ENCODE measurements at places on chromosomes 4 and X.

- no peak for DNase-seq
Observed at GRCh38 chr4:177484613-177485021, 42.4 kb upstream of the AGA start.

- no peak for DNase-seq
Observed at GRCh38 chr4:22897520-22898108, 204.9 kb downstream of the GBA3 start.

- no peak for DNase-seq
Observed at GRCh38 chr4:141339966-141340365, 119.3 kb downstream of the ZNF330 start.

- no peak for DNase-seq
Observed at GRCh38 chrX:136086521-136086920, 60.8 kb upstream of the FHL1 start.

DNA sequence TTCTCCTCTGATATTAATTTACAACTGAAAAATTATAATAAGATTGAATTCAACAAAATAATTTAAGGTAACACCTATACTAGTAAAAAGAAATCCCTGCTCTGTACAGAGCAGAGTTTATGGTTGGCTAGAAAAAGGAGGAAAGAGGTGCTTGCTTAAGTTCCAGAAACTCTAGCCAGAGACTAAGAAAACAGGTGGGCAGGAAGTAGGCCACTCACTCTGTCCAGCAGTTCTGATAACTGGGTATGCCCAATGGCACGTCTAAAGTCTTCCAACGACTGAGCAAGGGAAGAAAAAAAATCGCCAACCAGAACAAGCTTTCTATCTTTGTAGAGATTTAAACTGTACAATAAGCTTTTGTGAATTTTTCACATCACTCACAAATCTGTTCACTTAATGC, 42.1 kb downstream of the TMEM165 start:
- DNase-seq, result no peak

DNA sequence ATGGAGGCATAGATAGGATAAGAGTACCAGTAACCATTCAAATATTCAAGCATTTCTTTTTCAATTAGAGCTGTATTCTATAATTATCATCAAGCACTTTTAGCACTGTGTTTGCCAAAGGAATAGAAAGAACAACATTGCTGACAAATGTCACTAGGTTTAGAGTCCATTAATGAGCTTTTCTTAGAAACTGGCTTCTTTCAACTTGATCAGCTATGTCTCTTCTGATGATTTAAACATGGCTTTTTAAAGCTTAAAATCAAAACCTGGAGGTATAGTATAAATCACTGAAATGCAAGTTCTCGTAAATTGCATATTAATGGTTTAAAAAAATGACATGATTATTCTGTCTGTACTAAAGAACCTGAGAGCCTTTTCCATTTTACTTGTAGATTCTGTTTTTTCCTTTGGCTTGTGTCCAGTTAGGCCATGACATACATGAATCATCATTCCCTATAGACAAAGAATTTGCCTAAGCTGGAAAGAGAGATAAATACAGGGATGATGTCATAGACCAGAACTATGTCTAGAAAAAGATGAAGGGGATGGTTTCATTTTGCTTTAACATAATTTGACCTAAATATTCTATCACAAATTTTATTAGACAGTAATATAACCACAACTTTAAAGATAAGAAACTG, 340.1 kb upstream of the CTSO start:
- DNase-seq, result no peak

GRCh38 chrX:12548746-12549145, 242.5 kb upstream of the PRPS2 start:
- no peak for DNase-seq

DNA sequence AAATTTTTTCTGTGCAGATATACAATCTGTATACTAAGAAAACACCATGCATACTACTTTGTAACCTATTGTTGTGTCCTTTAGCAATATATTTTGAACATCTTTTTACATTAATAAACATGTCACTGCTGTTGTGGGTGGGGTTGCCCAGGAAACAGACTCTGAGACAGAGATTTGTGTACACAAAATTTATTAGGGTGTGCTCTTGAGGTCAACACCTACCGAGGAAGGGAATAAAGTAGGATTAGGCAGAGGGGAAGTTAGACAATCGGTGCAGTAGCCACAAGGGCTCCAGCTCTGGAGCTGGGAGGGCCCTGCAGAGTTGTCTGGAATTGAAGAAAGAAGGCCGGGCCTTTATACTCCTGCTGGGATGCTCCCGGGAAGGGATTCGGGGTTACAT, 56.4 kb downstream of the CXorf58 start:
- no peak for DNase-seq

- DNase-seq, result peak; percentile 2
Observed at GRCh38 chr4:1051472-1051871, 40.0 kb downstream of the FGFRL1 start.

DNA sequence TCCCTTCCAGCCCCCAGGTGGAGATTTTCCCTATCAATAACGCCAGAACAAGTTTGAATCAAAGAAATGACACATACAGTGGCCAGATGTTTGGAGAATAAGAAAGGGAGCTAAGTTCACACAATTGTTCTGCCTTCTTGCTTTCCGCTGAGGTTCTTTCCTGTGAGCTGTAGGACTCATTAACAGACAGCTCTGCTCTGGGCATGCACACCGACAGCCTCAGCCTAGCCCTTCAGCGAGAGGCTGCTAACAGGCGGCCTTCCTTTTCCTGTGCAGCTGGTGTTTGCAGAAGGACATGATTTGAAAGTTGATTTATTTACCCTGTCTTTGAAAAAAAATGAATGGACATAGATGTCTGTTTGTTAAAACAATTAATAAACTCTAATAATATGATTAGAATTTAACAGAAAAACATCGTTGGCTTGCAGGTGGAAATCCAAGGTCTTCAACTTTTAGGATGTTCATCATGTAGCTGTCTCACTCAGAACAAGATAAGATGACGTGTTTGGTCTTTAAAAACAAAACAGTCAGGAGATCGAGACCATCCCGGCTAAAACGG, 183.3 kb downstream of the KDR start:
- DNase-seq, result peak; percentile 40

DNA sequence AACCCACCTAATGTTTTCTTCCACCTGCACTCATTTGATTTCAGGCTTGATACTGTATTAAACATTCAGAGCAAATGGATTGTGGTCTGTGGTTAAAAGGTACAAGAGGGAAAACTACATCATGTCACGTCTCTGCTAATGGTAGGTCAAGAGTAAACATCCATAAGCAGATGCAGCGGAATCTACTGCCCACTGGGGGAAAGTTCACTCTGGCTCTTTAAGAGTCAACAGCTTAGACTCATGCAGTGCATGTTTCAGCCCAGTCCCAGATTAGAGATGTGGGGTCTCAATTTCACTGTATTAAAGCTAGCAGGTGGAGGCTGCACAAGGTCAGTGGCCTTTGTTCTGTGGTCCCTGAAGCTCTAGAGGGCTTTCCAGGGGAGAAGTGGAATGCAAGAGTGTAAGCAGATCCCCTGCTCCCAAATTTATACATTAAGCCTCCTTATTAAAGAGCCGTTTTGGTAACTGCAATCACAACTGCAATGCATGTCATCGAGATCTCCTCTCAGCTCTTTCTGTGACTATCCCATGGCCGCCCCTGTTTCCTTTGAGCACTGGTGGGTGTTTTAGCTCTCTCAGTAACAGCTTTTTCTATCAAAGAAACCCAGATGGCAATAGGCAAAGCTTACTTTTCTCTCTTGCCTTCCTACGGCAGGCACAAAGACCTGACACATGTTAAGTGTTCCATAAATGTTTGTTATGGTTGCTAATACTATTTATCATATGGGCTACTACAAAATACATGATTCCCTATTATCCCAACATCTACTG, 53.4 kb downstream of the LDB2 start:
- no peak for DNase-seq

DNA sequence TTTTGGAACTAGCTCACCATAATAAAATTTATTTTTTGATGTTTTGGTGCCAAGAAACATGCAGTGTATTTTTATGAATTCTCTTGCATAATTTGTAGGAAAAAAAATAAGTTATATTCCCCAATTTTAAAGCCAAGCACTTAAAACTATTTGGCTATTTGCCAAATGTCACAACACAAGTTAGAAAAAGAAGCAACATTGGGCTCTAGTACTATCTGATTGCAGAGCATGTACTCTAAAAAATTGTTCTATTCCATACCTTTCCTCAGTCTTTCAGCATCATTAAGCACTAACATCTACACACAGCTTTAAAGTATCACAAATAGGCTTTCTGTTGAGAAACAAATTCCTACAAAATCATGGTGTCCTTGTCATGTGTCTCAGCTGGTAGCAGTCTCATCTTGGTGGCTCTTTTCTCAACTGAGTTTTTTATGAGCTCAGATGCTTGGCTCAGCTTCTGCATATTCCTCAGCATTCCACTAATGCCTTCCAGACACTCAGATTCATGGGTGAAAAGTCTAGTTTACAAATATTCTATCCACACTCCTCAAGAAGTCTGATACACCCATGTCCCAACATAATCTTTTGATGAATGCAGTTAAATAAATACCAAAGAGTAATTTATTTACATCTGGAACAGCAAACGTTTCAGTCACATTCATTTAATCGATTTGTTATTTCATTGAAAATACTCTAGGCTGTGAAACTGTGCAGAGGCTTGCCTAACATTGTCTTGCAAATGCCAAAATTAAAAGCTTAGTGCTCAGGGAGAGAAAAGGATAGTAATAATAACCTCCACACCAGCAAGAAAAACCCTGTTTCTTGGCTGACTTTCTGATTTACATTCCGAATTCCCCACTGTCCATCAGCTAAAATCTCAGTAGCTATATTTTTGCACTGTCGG, 2209.9 kb downstream of the PCDH7 start:
- DNase-seq, result no peak

- DNase-seq, result no peak
Observed at GRCh38 chr4:41157009-41157408, 57.3 kb downstream of the APBB2 start.

GRCh38 chr4:84965553-84966381, 723 bp downstream of the WDFY3 start:
- DNase-seq, result no peak

GRCh38 chr4:181272422-181272821, 970.8 kb upstream of the TENM3 start:
- no peak for DNase-seq

GRCh38 chr4:158129694-158130093, 43.1 kb downstream of the GASK1B start:
- DNase-seq, result no peak

DNA sequence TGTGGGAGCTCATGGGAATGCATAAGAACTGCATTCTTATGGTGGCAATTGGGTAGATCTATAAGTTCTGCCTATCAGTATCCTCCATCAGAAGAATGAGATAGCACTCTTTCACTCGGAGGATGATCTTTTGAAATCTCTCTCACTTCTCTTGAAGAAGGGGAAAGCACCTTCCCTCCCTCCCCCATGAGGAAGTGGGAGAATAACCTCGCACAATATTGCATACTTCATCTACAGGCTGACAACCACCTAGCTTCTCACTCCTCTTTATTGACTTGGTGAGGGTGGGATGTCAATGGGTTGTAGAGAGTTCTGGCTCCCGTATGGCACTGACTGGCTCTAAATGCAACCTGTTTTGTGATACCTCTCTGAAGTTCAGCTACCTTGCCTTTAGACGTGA, 146.7 kb upstream of the SPOCK3 start:
- DNase-seq, result no peak

DNA sequence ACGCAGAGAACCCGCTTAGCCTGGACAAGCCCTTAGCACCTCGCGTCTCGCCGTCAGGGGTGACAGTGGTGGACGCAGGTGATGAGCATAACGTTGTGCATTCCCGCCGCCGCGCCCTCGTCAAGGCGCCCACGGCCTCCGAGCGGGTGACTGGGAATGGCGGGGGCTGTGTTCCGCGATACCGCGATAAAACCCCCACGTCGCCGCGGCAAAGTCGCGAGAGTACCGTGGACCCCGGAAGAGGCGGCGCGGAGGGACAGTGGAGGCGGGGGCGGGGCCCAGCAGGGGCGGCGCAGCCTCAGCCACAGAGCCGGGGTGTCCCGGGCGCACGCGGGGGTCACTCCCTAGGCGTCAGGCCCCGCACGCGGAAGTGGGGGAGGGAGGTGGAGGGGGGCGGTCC, 53.8 kb downstream of the ZFYVE28 start:
- peak; percentile 47 for DNase-seq

GRCh38 chr4:145756244-145756643, 76.3 kb downstream of the C4orf51 start:
- no peak for DNase-seq

- no peak for DNase-seq
Observed at GRCh38 chr4:112270640-112271421, 14.9 kb downstream of the TIFA start.

GRCh38 chrX:136209016-136209738, 42.0 kb downstream of the MAP7D3 start:
- peak; percentile 29 for DNase-seq

DNA sequence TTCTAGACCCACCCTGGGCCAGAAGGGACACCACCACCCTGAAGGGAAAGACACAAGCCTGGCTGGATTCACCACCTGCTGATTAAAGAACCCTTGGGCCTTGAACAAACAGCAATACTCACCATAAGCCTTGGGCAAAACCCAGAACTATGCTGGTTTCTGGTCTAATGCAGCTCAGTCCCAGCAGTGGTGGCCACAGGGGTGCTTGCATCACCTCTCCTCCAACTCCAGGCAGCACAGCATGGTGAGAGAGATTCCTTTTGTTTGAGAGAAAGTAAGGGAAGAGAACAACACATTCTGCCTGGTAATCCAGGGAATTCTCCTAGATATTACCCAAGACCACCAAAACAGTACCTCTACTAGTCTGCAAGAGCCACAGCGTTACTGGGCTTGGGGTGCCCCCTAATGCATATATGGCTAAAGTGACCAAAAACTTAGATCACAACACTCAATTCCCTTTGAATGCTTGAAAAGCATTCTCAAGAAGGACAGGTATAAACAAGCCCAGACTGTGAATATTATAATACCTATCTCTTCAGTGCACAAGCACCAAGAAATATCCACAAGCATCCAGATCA, 25.7 kb downstream of the RNF128 start:
- no peak for DNase-seq

- DNase-seq, result no peak
Observed at GRCh38 chr4:21134994-21135393, 434.7 kb downstream of the PACRGL start.

GRCh38 chr4:87241336-87241735, 20.9 kb upstream of the KLHL8 start:
- no peak for DNase-seq

DNA sequence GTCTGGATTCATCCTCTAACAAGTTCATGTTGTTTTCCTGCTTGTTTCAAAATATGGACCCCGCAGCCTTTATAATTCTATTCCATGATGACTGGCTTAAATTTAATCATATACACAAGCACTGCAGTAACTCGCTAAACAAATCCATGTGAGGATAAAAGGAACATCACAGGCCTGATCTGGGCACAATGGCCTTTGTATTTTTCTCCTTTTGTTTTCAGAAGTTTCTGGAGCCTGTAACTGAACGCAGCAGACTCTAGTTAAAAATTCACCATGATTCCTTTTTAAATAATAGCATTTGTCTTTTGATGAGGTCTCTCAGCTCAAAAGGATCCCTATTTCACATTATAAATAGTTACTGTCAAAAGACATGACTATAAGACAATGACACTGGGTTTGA, 30.2 kb upstream of the TMEM184C start:
- no peak for DNase-seq

- no peak for DNase-seq
Observed at GRCh38 chr4:94926936-94927335, 169.2 kb downstream of the BMPR1B start.

Measured in activated gamma-delta T cell treated with Interleukin-2 at 50 U/mL for 16 hours (primary cell).